ENCODE measurements at places on chromosomes 4 and X.
A peak's percentile ranks its signal among the peaks of the same experiment; 100 is the strongest.

DNA sequence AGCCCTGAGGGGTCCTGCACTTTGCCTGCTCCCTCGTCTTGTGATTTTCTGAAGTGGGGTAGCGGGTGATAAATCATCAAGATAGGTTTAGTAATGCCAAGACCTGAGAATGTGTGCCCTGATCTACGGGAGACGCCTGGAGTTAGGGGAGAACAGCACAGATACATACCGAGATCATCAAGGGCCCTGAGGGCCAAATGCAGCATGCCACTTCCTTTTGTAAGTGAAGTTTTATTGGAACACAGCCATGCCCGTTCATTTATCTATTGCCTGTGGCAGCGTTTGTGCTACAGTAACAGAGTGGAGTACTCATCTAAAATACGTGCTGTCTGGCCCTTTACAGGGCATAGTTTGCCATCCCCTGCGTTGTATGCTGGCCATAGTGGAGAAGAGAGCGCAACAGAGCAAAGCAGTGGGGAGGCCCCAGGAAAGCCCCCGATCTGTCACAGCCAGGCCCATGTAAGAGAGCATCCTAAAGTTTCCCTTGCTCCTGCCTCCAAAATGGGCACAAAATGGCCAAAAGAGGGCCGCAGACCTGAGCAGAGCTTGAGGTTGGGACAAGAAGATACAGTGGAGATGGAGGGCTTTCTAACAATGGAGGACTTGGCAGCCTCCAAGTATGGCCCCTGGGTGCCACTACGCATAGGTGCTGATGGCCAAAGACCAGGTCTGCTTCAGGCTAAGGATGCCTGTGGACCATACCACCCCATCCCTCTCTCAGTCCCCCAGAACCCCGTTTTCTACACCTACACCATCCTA lies 167.0 kb downstream of the SMIM20 start:
- DNase-seq: no peak

- DNase-seq: no peak
These were observed 110.4 kb downstream of the FRAS1 start for GRCh38 chr4:78167510-78167909.

- peak; percentile 81 for DNase-seq
These were observed 54.4 kb downstream of the NBDY start for GRCh38 chrX:56783450-56783831.

DNA sequence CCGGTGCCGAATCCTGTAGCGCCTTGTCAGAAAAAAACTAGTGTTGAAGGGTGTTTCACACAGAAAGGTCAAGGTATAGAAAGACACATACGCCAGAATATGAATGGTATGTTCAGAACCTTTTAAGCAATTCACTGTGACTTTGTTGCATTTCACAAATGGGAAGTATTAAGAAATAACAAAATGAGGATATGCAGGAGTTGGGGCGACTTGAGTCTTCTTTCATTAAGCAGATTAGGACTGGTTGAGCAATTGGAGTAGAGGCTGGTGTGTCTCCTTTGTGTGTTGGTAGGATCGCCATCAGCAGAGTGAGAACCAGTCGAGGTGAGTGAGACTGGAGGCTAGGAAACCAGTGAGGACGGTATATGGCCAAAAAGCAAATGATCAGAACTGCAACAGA lies 1454.5 kb upstream of the TENM3 start:
- no peak for DNase-seq

DNA sequence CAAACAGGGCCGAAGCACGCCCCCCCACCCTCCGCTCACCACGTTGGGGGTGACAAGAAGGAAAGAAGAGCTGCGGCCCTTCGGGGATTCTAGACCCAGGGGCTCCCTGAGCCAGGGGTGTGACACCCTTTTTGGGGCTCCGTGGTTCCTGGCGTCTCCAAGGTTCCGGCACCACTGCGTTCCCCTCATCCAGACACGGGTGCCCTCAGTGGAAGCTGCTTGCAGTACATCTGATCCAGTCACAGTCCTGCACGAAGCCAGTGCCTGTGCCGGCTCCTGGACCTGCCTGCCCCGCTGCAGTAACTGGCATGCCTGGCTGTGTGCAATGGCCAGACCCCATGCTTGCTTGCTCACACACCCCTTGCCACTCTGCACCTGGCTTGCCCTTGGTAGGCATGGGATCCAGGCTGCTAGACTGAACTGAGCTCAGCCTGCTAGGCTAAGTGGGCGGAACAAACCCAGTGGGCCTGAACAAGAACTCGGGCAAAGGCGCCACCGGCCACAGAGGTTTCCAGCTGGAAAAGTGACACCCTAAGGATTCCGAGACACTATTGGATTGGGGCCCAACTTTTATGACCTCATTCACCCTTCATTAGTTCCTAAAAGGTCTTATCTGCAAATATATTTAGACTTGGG lies 420.4 kb upstream of the AGA start:
- no peak for DNase-seq

GRCh38 chrX:111164728-111165127 lies 68.7 kb downstream of the PAK3 start:
- no peak for DNase-seq

- DNase-seq: no peak
These were observed 88.9 kb downstream of the RS1 start for GRCh38 chrX:18582910-18583493.

DNA sequence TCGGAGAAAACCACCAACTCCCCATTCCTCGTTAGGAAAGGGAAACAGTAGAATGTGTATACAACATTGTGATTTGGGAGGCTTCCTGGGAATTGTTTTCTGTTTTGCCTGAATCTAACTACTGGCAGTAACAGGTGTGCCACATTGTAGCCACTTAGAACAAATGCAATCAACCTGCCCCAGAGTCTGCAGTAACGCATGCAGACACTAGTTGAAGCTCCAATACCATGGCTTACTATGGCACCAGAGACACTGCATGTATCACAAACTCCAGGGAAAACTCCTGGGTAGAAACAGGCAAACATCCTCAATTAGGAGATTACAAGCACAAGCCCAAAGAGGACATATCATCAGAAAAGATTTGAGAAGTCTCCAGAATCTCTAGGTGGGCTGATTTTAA lies 154.2 kb upstream of the NEIL3 start:
- DNase-seq: no peak

DNA sequence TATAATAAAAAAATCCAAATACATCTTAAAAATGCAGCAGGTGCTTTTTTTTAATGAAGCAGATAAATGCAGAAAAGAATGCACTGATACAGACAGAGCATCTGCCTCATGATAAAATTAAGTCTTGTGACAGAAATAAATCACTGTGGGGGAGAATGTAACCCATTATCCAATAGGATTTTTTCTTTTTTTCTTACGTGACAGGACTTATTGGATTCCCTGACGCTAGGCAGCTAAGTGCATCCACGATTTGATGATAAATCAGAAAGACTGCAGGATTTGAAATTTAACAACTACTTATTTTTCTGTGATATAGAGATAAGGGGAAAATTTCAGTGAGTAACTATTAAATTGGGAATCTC lies 110.6 kb upstream of the PPARGC1A start:
- DNase-seq: no peak

DNA sequence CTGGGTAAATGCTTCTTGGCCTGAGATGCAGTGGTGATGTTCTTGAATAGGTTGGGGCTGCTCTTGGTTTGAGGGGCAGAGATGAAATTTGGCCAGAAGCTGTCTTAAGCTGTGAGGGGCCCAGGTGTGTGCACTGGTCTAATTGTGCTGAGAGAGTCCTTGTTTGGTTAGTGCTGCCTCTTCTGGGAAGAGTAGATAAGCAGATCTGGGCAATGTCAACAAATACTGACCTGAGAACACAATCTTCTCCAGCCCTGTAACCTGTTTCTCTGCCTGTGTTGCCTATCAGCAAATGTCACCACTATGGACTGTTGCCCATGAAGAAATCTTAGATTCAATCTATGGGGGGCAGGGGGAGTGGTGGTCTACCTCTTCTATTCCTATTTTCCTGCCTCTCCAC lies 17.2 kb upstream of the USP27X start:
- DNase-seq: no peak

GRCh38 chr4:184751585-184751956 lies 17.7 kb upstream of the CENPU start:
- DNase-seq: no peak

DNA sequence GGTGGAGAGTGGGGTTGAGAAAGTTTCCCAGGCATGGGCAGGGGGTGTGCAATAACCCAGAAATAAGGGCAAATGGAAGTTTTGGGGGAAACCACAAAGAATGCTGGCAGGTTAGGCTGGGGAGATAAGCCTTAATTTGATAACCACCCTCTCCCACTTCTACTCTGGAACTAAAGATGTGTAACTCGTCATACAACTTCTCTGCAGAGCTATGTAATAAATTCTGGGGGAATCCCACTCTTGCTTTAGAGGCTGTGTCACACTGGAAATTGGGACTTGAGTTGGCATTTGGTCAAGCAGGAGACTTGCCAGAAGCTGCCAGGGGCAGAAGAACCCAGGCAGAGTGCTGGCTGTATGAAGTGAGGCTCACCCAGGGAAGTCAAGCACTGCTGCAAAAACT lies 170.9 kb upstream of the CPEB2 start:
- no peak for DNase-seq

DNA sequence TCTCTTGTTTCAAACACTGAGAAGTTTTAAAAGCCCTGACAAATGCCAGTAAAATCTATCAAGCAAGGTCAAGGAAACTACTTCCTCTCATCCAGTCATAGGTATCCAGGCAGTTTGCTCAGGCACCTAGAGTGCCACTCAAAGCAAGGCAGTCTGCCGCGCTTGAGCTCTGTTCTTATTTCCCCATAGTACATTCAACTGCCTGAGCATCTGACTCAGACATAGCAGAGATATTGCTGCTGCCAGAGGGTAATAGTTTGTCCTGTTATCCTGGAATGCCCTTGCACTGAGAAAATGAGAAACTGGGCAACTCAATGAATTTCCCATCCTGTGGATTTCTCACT lies 16.1 kb upstream of the ATP8A1 start:
- DNase-seq: no peak

- DNase-seq: no peak
These were observed 446.3 kb downstream of the MID1IP1 start for GRCh38 chrX:39247536-39247935.

GRCh38 chr4:2813446-2814405 lies 20.8 kb downstream of the SH3BP2 start:
- DNase-seq: no peak

GRCh38 chr4:112213856-112214255 lies 17.7 kb upstream of the AP1AR start:
- no peak for DNase-seq

DNA sequence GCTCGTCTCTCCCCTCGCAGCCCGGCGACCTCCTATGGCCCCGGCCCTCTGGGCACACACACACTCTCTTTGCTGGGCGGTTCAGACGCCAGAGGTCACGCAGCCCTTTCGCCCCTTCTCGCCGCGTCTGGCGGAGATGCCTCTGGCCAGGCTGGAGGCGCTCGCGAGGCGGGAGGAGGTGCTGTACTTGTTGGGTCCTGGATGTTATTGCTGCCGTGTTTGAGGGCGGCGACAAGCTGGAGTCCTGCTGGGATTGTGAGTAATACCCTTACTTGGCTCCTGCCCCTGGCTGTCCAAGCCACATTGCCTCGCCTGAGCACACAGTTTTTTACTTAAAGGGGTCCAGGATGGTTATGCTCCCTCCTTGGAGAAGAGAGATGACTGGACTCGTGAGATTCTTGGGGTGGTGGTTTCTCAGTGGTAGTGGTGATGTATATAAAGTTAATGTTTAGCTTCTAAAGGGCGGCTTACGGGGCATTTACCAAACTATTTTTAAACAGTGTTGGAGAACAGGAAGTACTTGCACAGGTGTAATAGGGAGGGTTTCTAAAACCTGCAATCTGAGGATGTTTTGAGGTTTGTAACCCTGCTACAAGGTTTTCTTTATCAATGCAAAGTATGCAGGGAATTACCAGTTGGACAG lies 572 bp downstream of the USP53 start:
- no peak for DNase-seq

GRCh38 chr4:6885953-6886557 lies 23.6 kb upstream of the TBC1D14 start:
- DNase-seq: no peak

GRCh38 chr4:10577018-10577417 lies 107.5 kb downstream of the CLNK start:
- DNase-seq: no peak

GRCh38 chr4:76067652-76068286 lies 6.7 kb upstream of the ART3 start:
- DNase-seq: peak; percentile 65

DNA sequence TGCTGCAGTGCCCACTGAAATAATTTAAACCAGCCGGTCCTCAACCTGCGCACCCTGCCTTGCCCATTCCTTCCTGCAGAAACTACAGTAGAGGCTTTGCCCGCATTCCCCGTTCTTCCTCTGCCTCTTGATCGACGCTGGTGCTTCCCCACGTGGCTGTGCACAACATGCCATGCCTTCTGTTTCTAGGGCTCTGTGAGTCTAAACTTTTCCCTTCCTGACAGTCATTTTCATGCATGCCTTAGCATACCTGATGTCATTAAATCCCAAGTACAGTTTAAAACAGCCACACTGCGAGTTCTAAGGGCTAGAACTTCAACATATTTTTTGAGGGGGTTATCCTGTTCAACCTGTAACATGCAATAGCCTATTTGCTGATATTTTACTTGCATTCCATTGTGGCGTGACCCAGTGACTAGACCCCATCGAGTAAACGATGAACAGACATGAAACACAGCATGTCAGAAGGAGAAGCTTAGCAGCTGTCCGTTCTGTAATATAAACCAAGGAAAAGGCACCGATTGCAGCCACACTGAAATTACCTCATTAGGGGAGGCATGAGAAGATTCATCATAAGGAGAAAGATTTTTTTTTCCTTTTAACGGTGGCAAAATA lies 232.5 kb downstream of the ARHGAP10 start:
- DNase-seq: no peak

GRCh38 chr4:83558680-83559079 lies 22.8 kb downstream of the GPAT3 start:
- no peak for DNase-seq

DNA sequence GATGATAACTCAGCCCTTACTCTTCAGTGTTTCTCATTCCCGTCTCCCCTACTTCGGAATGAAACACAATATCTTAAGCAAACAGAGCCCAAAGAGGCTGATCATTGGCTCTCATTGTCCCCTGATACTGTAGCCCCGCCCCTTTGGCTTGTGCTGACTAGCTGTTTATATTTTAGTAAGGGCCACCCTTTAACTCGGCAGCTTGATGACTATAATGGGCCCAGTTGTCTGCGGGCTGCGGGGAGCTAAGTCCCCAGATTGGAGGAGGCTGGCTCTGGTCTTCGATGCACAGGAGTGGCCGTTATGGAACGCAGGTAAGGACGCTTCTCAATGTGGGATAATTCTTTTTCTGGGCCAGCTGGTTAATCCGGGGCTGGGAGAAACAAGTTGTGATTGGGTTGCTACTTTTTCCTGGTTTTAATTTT lies at the start of gene TRIM2:
Gene TRIM2 (plus strand): TSS at position 197 of the 425 bp plus-strand sequence. CDS start 88 bp downstream, at position 285.
- DNase-seq: no peak

- no peak for DNase-seq
These were observed 8.4 kb downstream of the PNMA6E start for GRCh38 chrX:153392642-153393321.

Data from naive thymus-derived CD4-positive, alpha-beta T cell (primary cell).